ENCODE measurements at places on chromosomes 6 and 20.

GRCh38 chr6:138931660-138932059 is 56.4 kb downstream of the REPS1 start:
- DNase-seq = no peak

DNA sequence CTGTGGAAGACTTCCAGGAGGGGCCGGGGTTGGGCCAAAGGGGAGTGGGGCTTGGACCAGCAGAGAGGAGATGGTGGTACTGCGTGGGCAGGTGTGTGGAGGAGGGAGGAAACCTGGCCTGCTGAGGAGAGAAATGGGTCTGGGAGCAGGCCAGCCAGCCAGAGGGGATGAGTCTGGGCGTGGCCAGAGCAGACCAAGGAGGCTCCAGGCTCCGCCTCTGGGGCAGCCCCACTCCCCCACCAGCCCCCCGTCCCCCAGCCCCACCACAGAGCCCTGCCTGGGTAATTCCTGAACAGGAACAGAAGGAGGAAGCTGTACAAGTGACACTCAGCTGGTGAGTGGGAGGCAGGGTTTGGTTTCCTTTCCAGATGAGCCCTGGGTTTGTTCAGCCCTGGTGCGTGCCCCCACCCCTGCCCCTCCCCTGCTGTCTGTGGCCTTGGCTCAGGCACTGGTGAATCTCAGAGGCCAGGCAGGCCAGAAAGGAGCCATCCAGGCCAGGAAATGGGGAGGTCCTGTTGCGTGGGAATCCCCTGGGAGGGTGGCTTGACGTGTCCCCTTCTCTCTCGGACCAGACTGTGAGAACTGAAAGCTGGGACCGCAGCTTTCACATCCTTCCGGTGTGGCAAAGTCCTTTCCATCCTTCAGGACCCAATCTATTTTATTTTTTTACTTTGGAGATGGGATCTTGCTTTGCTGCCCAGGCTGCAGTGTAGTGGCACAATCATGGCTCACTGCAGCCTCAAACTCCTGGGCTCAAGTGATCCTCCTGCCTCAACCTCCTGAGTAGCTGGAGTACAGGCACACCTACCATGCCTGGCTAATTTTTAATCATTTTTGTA is 9.4 kb upstream of the SRC start:
- no peak for DNase-seq

DNA sequence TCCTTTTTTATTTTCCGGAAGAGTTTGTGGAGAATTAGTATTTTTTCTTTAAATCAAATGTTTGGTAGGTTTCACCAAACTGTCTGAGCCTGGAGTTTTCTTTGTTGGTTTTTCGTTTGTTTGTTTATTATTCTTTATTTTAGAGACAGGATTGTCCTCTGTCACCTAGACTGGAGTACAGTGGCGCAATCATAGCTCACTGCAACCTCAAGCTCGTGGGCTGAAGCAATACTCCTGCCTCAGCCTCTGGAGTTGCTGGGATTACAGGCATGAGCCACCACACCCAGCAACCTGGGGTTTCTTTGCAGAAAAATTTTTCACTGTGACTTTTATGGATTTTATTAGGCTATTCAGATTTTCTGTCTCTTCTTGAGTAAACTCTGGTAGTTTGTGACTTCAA is 120.2 kb upstream of the LOC128125822 start:
- no peak for DNase-seq

GRCh38 chr6:80441131-80441530 is 334.7 kb downstream of the BCKDHB start:
- no peak for DNase-seq

GRCh38 chr6:143544011-143544696 is 32.6 kb upstream of the FUCA2 start:
- DNase-seq = no peak

DNA sequence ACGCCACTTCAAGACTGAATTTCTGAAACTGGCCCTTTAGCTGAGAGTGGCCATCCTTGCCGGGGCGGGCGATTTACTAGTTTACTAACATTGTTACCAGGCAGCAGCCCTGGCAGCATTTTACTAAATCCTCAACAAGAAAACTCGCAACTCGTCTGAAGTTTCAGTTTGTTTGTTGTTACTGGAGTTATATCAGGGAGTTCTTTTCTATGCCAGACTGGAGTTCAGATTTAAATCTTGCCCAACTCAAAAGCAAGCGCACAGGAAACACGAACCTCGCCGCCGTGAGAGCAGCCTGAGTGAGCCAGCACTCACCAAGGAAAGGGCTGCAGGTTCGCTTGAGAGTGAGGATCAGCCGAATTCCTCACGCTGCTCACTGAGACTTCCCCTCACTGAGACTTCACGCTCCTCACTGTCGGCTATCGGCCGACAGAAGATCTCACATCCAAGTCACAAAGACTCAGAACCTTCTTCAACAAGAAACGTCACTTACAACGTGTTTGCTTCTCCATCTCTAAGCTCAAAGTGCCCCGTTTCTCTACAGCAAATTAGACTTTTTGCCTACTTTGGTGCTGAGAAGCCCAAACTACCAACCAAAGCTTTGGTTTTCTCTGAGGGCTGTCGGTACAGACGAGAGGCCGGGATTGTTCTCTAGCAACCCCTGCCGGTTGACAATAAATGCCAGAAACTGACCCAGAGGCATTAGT is 78.9 kb downstream of the OLIG3 start:
- DNase-seq = peak; percentile 71

- peak; percentile 18 for DNase-seq
Measured at GRCh38 chr6:18263418-18264218, 712 bp downstream of the DEK start.

DNA sequence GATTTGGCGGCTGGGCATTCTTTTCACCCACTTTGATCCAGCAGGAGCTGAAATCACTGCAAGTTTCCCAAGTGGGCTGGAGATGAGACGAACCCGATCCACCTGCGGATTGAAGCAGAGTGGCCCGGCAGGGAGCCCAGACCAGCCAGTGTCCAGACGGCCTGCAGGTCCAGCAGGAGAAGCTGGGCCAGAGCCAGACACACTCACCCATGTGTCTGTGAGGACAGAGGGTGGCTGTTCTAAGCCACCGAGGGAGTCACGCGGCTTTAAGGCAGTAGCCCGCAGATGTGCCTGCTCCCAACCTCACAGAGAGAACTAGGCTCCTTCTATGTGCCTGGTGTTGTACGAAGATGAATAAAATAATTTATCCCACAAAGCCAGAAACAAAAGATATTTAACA is 200.7 kb downstream of the WDR27 start:
- no peak for DNase-seq

DNA sequence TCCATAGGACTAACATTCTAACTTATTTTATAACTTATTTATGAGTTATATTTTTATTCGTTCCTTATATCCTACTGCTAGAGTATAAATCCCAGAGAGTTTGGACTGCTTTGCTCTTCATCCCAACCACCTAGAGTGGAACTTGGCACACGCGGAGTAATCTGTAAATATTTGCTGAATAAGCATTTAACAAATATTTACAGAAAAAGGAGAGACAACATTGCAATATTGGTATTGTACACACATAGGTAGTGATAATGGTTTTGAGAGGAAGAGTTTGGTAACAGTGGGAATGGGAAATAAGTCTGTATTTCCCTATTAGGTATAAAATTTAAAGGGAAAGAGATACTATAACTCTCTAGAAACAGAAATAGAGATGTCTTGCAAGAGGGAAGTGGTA is 634.8 kb upstream of the CITED2 start:
- DNase-seq = no peak

- no peak for DNase-seq
Measured at GRCh38 chr6:108752733-108753590, 95.3 kb upstream of the ARMC2 start.

DNA sequence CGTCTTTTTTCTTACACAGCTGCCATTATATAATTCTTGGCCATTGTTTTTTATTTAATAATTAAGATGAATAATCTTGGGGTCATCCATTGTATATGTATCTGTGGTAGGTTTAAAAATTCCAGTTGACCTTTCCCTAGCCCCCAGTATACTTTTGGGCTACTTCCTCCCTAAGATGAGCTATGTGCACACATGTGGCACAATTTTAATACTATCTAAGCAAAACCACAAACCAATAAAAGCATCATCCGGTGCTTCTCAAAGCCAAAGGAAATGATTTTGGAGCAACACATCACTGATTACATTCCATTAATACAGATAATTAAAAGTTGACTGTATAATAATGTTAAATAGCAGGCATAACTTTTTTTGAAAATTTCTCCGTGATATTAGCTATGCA is 161.2 kb downstream of the ATXN1 start:
- DNase-seq = no peak

DNA sequence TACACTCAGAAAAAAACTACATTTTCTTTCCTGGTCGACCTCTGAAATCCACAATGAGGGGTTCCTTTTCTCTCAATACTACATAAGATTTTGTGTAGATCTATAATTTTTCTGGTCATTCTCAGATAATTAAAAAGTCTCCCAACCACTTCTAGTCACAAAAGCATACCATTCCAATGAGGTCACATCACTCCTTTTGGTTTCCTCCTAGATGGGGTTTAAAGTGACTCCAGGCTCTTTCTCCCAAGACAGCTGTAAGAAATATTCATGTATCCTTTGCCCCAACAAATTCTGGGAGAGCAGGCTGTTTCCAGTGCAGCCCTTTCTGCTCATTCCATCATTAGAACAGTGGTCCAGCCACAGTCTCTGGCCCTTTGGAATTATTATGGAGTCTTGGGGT is 43.1 kb upstream of the BEND6 start:
- DNase-seq = peak; percentile 50

DNA sequence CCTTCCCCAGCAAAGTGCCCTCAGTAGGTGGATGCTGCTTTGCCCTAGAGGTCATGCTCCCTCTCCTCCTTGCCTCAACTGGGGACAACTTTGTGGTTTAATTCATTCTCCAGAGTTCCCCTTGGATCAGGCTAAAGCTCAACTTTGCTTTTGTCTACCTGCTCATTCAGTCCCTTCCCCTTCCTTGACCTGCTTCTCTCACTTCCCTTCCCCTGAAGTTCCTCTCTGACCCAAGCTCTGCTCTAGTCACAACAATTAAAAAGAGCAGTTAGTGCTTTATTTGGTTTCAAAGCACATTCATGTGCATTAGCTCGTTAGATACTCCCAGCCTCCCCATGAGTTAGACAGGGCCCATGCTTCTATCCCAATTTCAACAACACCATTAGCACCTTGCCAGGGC is 71.3 kb downstream of the DZANK1 start:
- DNase-seq = no peak

GRCh38 chr20:56715902-56716519 is 86.9 kb downstream of the TFAP2C start:
- DNase-seq = no peak

DNA sequence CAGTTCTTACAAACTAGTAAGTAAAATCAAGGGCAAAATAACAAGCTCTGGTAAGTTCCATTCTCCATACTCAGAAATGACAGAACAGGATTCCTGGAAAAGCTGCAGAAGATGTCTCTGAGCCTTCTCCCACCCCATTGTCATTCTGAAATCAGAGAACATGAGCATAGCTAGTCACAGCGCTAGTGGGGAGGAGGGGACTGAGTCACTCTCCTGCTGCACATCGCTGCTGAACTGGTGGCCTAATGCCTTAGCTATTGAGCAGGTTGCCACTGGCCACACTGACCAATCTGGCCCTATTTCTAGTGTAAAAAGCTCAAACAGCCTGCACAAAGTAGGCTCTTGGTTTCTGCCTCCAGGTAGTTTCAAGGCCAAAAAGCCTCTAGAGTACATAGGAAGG is 26.1 kb upstream of the RIPPLY2 start:
- DNase-seq = no peak

GRCh38 chr6:63787021-63787420 is 151.4 kb downstream of the PHF3 start:
- no peak for DNase-seq

DNA sequence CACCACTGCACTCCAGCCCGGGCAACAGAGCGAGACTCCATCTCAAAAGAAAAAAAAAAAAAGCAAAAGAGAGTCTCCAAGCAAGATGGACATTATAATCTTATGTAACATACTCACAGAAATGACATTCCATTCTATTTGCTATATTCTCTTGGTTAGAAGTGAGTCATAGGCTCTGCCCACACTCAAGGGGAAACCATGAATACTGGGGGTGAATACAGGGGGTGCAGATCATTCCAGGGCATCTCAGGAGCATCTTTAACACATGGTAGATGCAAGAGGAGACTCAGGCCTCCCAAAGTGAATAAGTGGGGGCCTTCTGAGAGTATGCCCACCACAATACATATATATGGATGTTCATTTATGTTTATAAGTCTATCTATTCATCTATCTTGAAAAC is 18.3 kb upstream of the RANBP9 start:
- no peak for DNase-seq

- no peak for DNase-seq
Measured at GRCh38 chr6:155882527-155883333, 427.1 kb upstream of the NOX3 start.

GRCh38 chr6:141313986-141314385 is 818.7 kb upstream of the GJE1 start:
- no peak for DNase-seq

DNA sequence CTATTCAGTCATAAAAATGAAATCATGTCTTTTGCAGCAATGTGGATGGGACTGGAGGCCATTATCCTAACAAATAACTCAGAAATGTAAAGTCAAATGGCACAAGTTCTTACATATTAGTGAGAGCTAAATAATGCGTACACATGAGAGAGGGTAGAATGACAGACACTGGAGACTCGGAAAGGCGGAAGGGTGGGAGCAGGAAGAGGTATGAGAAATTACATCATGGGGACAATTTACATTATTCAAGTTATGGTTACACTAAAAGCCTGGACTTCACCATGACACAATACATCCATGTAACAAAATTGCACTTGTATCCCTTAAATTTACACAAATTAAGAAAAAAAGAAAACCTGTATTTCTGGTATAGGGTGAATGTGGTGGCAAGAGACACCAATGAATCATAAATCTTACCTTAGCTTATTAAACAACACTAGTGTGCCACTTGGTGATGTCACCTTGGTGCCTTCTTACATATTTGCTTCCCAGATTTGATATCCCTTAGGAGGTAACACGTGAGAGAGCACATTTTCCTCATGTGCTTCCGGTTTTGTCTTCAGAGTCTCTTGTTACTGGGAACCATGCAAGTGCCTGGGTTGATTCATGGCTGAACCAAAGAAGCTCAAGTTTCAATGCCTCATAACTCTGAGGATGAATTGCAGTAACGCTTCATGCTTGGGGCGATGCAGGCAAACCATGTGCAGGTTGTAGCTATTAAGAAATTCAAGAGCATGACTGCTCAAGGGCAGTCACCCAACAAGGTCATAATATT is 84.6 kb downstream of the DCDC2 start:
- no peak for DNase-seq

GRCh38 chr6:30543821-30544220 is 12.5 kb downstream of the GNL1 start:
- DNase-seq = no peak

- no peak for DNase-seq
Measured at GRCh38 chr6:142523515-142524375, 221.9 kb downstream of the ADGRG6 start.

DNA sequence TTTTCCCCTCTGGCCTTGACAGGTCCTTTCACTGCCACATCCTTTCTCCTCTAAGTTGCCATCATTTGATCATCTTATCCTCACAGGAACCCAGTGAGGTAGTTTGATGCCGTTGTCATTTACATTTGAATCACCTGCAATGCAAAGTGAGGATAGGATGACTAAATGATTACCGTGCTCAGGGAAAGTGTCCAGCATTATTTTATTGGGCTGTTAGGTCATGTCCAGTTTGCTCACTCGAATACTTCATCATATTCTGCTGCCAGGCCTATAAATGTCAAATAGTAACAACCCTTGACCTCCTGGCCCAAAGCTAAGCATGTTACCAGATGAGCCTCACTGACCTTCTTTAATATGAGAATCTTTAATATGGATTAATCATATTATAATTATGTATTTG is 1068.7 kb upstream of the FLRT3 start:
- DNase-seq = no peak
